ENCODE measurements at places on chromosomes 6 and 20.

- no peak for DNase-seq
Measured at GRCh38 chr20:63394069-63394919, 33.1 kb upstream of the CHRNA4 start.

DNA sequence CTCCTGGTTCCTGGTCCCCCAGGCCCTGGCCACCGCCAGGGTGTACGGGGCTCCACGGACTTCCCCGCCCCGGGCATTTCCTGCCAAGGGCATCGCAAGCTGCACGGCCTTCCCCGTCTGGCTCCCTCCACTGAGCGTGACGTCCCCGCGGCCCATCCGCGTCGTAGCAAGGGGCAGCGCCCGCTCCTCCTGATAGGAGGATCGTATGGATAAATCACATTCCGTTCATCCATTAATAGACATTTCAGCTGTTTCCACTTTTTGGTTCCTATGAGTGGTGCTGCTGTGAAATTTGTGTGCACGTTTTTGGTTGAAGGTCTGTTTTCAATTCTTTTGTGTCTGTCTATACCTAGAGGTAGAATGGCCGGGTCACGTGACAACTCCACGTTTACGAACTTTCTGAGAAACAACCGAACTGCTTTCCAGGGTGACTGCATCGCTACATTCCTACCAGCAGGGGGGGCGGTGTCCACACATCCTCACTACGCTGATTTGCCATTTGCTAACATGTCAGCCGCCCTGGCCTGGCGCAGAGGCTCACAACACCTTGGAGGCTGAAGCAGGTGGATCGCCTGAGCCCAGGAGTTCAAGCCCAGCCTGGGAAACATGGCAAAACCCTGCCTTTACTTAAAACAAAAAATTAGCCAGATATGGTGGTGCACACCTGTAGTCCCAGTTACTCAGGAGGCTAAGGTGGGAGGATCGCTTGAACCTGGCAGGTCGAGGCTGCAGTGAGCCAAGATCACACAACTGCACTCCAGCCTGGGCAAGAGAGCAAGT is 37.7 kb downstream of the KCNQ2 start:
- DNase-seq = peak; percentile 38

DNA sequence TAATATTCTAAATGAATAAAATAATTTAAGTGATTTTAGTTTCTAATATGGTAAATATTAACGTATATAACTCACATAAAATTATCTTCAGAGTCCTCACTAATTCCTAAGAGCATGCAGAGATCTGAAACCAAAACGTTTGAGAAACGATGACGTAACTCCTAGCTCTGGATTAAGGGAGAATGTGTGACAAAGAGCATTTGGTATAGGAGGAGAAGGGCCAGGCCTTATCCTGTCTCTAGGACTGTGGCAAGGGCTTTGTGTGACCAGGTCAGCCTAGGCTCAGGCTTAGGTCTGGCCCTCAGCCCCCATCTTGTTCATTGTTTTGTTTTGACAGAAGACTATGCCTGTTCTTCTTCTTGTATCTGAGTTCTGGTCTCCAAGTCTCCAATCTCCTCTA is 19.2 kb upstream of the POLR1H start:
- no peak for DNase-seq

DNA sequence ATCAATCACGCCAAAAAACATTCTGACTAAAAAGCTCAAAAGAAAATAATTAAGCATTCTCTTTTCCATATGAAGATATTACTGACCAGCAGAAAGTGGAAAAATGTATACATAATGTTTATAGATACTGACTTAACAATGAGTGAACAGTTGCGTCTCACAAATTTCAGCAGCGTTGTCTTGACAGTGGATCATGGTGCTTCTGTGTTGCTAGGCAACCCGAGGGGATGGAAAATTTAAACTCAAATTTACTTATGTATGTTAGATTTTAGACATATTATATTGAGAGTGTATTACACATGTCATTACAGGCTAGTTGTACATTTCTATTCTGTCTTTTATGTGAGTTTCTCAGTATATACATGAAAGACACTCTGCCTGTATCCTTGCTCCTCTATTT is 110.2 kb downstream of the LAMA2 start:
- no peak for DNase-seq

- no peak for DNase-seq
Measured at GRCh38 chr6:168028181-168028580, 30.7 kb downstream of the KIF25 start.

- no peak for DNase-seq
Measured at GRCh38 chr20:32251470-32251869, 26.0 kb upstream of the KIF3B start.

DNA sequence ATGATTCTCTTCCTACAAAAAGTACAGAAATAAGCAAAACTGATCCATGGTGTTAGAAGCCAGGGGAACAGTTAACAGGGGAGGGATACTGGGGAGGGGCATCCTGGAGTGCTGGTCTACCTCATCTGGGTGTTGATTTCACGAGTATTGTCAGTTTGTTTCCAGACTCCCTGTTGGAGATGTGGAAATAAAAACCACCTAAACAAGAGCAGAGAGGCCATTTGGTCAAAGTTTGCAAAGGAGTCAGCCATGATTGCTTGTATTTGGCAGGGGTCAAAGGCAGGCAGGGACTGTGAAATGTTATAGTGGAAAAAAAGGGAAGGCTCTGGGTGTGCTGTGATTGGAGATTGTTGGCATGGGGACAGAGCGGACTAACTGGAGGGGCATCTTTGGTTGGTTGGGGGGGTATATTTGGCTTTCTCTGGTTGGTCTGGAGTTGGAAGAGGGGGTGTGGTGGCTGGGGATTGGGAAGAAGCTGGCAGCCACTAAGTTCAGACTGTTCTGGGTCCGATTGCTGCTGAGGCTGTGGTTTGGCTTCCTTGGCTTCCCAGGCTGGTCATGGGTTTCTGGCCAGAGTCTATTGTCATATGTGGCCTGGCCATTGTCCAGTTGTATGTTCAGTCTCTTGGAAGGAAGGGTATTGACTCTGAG is 14.9 kb upstream of the PANK2 start:
- DNase-seq = no peak

DNA sequence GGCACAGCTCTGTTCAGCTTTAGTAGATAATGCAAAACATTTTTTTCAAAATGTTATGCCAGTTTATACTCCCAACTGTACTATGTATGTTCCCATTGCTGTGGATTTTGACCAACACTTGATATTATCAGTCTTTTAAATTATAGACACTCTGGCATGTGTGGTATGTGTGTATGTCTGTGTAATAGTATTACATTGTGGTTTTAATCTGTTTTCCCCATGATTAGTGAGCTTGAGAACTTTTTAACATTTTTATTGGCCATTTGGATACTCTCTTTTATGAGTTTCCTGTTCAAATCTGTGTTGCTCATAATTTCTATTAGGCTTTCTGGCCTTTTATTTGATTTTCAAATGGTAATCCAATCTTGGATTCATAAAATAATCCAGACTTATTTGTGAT is 69.2 kb upstream of the TXNDC5 start:
- no peak for DNase-seq

DNA sequence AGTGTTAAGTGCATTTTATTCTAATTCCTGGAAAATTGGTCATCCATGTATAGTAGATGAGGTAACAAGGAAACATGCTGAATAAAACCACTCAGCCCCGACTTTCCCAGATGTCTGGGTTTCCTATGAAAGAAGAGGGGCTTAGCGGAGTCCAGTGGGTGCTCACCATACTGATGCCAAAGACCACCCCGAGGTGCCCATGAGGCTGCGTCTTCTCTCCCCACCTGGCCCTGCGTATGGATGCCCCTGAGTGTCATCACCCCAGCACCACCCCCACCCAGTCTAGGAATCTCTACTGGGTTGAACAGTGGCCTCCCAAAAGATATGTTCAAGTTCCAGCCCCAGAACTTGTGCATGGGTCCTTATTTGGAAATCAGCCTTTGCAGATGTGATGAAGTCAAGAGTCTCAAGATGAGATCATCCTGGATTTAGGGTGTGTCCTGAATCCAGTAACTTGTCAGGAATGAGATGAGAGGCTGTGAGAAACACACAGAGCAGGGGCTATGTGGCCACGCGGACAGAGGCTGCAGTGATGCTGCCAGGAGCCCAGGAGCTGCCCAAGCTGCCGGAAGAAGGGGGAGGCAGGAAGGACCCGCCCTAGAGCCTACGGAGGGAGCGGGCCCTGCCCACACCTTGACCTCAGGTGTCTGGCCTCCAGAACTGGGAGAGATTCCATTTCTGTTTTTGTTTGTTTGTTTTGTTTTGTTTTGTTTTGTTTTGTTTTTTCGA is 124.6 kb upstream of the CDH4 start:
- DNase-seq = no peak

- no peak for DNase-seq
Measured at GRCh38 chr20:12061466-12061865, 143.8 kb downstream of the BTBD3 start.

DNA sequence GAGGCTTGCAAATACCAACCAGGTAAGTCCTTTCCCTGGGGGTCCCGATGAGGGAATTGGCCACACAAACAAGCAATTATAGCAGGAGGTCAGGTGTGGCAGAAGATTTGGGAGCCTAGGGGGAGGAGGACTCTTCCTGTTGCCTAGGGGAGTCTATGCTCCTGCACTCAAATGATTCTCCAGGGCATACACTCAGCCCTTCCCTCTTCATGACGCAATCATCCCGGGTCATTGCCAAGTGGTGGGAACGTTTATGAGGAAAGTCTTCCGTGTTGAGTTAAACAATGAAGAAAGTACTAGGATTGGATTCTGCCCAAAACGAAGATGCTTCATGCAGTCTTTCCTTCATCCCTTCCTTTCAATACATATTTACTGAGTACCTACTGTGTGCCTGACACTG is 186.5 kb upstream of the TSHZ2 start:
- DNase-seq = no peak

- DNase-seq = no peak
Measured at GRCh38 chr6:7087066-7087465, 20.7 kb upstream of the RREB1 start.

DNA sequence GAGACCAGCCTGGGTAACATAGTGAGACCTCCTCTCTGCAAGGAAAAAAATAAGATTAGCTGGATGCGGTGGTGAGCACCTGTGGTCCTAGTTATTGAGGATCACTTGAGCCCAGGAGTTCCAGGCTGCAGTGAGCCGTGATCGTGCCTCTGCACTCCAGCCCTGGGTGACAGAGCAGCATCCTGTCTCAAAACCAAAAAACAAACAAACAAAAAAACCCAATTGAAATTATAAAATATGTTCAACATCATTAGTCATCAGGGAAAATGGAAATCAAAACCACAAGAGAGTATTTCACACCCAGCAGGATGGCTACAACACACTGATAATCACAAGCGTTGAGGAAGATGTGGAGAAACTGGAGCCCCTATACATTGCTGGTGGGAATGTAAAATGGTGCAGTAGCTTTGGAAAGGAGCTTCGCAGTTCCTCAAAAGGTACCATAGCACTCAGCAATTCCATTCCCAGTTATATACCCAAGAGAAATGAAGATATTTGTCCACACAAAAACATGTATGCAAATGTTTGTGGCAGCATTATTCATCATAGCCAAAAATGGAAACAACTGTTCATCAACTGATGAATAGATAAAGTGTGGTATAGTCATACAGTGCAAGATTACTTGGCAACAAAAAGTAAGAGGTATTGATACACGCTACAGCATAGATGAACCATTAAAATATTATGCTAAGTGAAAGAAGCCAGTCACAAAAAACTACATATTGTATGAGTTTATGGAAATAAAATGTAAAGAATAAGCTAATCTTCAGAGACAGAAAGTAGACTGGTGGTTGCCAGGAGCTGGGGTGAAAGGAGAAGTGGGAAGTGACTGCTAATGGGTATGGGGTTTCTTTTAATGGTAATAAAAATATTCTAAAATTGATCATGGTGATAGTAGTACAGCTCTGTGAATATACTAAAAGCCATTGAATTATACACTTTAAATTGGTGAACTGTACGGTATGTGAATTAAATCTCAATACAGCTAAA is 38.7 kb upstream of the RIPOR2 start:
- DNase-seq = no peak
